Heart left ventricle (tissue), 16 donors: ENCODE measurements at places on chromosomes 2 and 18. TPM values are rescaled to one million over a fixed set of nuclear protein-coding genes. Genes with fewer than 3 reads are reported as not detected.
A peak's percentile ranks its signal among the peaks of the same experiment; 100 is the strongest.

DNA sequence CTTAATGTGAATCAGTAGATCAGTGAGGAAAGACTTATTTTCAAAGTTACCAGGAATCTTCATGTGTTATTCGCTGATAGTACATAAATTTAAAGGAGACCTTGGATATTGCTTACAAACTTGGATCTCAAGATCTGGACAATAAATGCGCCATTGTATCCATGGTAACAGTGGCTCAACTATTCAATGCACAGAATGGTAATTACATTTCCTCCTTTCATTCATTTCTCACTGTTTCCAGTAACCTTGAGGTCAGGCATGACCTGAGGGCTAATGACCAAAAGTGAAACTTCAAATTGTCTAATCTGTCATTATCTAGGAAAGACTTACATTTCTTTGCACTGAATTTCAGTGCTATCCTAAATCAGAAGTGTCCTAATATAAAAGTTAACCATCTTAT is 8.1 kb downstream of the LRP2 start:
- no peak for DNase-seq

DNA sequence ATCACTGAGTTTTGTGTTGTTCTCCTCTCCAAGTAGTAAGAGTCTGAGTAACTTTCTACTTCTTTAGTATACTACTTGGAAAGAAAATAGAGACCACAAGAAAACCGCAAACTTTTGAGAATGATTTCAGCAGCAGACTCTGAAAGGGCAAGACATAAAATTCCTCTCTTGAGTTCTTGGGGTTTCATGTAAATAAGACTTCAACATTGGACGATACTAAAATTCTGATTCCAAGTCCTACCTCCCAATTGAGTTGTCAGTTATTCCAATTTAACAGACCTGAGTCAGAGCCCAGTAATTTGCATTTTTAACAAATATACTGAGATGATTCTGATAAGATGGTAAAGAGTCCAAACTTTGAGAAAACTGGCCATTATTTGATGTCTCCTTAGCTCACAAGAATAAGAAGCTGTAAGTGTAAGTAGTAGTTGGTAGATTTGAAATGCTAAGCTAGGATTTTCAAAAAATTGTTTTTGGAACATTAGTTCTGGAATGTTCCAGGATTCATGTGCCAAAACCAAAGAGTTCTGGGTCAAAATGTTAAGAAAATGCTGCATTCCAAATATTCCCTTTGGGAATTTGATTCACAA is 261.6 kb upstream of the SPOPL start:
- no peak for DNase-seq

DNA sequence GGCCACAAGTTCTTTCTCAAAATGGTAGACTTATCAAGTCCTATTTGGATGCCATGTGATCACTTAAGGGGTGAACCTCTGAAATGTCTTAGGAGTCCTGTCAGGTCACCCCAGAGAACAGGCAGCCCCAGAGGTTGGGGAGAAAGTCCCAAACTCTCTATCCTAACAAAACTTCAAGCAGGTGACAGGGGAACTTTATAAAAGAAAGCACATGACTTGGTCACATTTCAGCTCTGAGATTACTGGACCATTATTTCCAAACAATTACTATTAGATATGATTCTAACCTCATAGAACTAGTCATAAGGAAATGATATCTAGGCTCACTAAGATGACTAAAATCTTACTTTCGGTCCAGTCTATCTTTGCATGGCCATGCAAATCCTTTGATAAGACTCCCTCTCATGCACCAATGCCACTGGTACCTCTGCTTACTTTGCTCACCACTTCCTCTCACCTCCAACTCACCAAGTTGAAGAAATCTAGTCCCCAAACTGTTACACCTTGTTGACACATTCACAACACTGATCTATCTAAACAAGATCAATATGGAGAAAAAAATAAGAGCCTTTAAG is 107.0 kb downstream of the GALNT14 start:
- DNase-seq: no peak

GRCh38 chr2:231185050-231185725 is 13.2 kb upstream of the ARMC9 start:
- no peak for DNase-seq

GRCh38 chr18:48395646-48396045 is 13.5 kb downstream of the ZBTB7C start:
- no peak for DNase-seq

GRCh38 chr2:176356251-176356650 is 87.0 kb downstream of the MTX2 start:
- no peak for DNase-seq

- no peak for DNase-seq
Measured at GRCh38 chr18:2535419-2535910, 35.8 kb downstream of the METTL4 start.

GRCh38 chr2:128395196-128395595 is 76.5 kb upstream of the HS6ST1 start:
- DNase-seq: no peak

GRCh38 chr18:33697498-33697897 is 119.5 kb downstream of the ASXL3 start:
- DNase-seq: no peak

DNA sequence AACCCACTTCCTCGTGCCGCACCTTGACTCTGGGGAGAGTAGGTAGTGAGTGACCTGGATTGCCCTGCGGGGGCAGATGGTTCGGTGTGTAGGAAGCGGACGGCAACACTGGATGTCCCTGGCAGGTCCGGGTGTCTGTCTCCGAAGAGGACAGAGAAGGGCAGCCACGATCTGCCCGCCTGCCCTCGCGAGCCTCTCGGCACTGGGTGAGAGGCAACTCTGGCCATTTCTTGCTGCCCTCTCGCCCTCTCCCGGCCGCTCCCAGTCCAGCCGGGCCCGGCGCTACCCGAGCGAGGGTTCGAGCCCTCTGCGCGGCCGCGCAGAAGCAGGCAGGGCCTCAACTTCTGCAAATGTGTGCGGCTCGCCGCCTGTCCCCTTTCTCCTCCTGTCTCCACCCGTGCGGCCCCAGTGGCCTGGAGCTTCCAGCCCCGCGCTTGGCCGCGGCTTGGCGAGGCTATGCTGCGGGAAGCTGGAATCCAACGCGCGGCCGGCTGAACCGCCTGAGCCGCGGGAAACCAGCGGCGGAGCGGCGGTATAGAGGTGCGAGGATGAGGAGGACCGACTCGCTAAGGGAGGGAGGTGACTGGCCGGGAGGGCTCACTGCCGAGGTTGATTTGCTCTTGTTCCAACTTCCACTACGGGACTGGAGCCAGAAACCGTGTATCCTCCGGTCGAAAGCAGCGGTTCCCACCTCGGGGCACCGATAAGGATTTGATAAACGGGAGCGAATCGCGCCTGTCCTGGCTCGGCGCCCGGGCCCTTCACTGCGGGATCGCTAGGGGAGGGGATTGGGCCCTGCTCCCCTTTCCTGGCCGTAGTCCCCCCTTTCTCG is 1.5 kb downstream of the EPAS1 start:
- peak; percentile 78 for DNase-seq

GRCh38 chr2:47016172-47016913 is 100.7 kb upstream of the MCFD2 start:
- DNase-seq: no peak

DNA sequence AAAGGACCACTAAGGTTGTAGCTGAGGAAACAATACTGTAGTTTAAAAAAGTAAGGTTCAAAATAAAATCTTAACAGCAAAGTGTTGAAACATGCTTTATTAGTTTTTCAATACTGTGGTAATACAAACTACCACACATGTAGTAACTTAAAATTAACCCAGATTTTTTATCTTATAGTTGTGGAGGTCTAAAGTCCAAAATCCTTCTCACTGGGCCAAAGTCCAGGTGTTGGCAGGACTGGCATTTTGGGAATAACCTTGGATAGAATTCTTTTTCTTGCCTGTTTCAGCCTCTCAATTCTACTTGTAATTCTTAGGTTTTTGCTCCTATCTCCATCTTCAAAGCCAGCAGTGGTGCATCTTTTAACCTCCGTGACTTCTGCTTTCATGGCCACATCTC is 942.0 kb downstream of the TSN start:
- DNase-seq: no peak

DNA sequence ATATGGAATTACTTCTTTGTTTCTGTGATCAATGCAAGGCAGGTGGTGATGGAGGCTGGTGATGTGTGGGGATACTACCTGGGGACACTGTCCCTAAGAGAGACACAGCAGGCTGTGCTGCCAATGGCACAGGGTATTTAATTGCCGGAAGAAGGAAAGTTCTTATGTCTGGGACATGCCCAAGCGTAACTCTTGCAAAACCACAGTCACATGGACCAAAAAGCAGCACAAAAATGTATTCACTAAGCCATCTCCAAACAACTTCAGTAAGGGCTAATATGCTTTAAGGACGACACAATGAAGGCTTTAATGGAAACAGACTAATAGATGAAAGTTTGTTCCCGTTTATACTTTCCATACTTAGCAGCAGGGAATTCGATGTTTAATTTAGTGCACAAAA is 49.7 kb upstream of the AP1S3 start:
- no peak for DNase-seq

GRCh38 chr18:66838340-66838987 is 234.6 kb upstream of the CDH19 start:
- no peak for DNase-seq

DNA sequence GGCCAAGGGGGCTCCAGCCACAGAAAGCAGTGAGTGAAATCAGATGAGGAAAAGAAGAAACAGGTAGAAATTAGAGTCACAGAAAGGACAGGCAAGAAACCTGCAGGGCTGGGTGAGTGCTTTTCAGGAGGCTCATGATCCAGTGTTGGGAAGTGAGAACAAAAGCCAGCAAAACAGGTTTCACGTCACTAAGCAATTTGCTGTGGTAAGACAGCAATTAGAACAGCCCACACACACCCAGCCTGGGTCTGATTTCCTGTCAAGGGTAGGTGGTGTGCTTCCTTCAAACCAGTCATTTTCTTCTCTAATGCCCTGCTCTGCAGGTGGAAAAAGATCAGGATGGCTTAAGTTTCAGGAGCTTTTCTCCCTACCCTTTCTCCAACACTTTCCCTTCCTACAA is 52.9 kb upstream of the XDH start:
- no peak for DNase-seq

DNA sequence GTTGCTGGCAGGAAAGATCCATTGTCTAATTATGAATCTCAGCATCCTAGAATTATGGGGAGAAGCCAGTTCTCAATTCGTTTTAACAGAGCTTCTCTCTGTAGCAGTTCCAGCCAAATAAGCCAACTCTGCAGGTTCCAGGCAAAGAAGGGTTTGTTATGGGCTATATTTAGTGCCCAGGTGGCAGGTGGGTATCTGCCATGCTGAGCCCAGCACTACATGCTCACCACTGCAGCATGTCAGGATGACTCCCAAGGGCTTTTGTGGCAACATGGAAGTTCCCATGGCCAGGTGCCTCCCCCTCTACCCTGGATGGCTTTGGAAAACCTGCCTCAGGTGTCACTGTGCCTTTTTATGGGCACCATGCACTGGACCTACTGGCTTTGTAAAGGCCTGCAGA is 137.7 kb upstream of the MSH6 start:
- DNase-seq: no peak

DNA sequence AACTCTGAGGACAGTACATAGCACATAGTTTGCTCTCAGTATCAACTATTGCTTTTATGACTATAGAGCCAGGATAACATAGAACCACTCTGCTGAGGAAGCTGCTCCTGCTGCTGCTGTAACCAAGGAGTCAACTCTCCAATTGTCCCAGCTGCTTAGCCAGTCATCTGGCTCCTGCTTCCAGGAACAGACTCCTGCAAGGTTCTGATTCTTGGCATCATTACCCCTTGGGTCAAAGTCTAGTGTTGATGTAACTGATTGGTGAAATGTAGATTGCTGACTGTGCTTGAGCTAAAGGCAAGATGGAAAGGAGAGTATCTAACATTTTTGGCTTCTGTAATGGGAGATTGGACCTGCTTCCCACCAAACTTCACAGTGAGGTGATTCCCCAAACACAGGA is 261.9 kb upstream of the FSHR start:
- DNase-seq: no peak

DNA sequence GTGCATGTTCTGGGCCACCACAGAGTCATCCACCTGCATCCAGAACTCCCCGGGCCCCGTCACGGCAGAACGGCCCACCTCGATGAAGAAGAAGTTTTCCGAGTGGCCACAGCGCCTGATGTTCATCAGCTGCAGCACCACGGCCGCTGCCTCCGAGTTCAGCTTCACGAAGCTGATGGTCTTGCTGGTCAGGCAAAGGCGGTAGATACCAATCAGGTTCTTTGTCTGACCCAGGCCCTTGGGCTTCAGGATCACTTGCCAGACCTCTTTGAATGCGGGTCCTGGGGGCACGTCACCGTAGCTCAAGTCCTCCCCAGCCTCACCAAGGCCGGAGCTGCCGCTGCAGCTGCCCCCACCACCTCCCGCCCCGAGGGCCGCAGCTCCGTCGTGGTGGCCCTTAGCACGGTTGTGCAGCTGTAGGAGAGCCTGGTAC is 1.6 kb downstream of the IRS1 start:
- no peak for DNase-seq

DNA sequence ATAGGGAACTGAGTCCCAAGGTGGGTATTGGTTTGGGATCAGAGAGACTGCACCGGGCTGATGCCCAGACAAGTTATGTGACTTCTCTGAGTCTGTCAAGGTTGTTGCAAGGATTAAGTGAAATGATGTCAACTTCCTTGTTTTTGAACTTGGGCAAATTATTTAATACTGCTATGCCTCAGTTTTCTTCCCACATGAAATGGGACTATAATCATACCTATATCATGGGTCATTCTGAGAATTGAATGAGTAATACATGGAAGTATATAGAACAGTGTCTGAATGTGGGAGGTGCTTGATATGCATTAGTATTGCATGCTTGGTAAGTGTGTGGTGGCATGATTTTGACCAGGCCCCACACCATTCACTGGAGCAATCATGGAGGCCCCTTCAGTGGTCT is 99.0 kb downstream of the PRKCE start:
- no peak for DNase-seq

DNA sequence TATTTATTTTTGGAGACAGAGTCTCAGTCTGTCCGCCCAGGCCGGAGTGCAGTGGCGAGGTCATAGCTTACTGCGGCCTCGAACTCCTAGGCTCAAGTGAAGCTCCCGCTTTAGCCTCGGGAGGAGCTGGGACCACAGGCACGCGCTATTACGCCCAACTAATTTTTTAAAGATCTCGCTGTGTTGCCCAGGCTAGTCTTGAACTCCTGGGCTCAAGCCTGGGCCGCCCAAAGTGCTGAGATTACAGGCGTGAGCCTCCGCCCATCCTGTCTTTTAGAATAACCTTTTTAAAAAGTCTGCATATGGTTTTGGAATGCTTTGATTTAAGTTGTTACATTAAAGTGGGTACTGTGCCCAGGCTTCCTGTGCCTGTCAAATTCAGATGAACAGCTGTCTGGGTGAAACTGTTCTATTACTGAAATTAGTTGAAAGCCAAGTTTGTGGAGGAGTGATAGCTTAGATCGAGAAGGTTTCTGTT is 944 bp downstream of the RAB3GAP1 start:
- no peak for DNase-seq

The SPEG gene
- 136 TPM for total RNA-seq

The MOGAT1 gene
- 0.39 TPM for total RNA-seq

The CAPG gene
- total RNA-seq: 3.5 TPM

The VSNL1 gene
- 14.9 TPM for total RNA-seq

The ASB18 gene
- total RNA-seq: 8.3 TPM

The CFAP53 gene
- not detected for total RNA-seq

The CD8A gene
- 11.1 TPM for total RNA-seq

The KLHL30 gene
- 24.2 TPM for total RNA-seq

The FOXD4L1 gene
- not detected for total RNA-seq

The DCC gene
- 0.02 TPM for total RNA-seq

The NR4A2 gene
- total RNA-seq: 0.63 TPM

The NOSTRIN gene
- 19.1 TPM for total RNA-seq
